NCI-H1436 treated with DMSO at 0.1 percent for 48 hours (cell line): ENCODE measurements at places on chromosomes 16 and 17.
A peak's percentile ranks its signal among the peaks of the same experiment; 100 is the strongest.

DNA sequence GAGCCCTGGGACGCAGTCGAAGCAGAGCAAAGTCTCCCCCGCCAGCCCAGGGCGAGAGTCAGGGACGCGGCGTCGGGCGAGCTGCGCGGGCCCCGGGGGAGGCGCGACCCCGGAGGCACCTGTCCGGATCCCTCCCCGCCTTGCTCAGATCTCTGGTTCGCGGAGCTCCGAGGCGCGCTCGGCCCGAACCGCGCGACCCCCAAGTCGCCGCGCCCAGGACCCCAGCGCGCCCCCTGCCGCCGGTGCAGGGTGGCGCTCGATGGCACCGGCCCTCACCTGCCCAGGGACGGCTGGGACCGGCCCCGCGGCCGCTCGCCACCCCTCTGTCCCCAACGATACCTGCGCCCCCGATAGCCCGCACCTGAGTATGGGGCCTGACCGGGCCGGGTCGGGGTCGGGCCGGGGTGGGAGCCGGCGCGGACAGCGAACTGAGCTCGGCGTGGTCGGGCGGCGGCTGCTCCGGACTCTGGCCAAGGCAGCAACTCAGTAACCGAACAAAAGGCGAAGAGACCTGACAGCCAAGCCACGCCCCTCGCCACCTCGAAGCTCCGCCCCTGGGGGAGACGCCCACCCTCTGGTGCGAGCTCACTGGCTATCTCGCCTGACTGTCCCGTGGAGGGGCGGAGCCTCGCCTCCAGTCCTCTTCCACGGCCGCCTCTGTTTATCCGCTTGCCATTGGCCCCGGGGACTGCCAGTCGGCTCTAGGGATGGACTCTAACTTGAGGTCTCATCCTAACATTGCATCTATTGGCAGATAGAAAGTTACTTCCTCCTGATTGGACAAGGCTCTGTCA lies at the start of gene JUP:
JUP (minus strand) TSS at position 485 of the 794 bp plus-strand sequence. CDS start 14,857 bp downstream, outside the sequence.
- DNase-seq: peak; percentile 100

- DNase-seq: no peak
Measured at GRCh38 chr17:43573579-43574321, 27.6 kb upstream of the ETV4 start.

GRCh38 chr17:65035704-65036103 lies 20.8 kb downstream of the GNA13 start:
- DNase-seq: no peak

GRCh38 chr17:6279659-6280058 lies 155.3 kb downstream of the AIPL1 start:
- DNase-seq: no peak

DNA sequence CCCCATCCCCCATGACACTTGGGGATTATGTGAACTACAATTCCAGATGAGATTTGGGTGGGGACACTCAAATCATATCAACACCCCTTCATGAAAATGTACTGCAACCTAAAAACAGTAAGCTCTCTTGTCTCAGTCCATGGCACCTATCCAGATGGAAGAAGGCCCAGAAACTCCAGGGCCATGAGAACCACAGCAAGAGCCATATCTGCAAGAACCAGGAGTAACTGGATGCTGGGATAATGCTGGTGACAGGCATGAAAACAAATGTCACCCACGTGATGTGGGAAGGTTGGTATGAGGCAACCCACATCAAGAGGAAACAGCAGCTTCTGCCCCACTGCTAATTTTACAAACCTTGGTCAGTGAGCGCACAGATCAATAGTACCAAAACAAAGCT lies 400.1 kb upstream of the ERCC4 start:
- DNase-seq: no peak
